AG08396 (cell line): ENCODE measurements at places on chromosomes 3 and 15.
A peak's percentile ranks its signal among the peaks of the same experiment; 100 is the strongest.

DNA sequence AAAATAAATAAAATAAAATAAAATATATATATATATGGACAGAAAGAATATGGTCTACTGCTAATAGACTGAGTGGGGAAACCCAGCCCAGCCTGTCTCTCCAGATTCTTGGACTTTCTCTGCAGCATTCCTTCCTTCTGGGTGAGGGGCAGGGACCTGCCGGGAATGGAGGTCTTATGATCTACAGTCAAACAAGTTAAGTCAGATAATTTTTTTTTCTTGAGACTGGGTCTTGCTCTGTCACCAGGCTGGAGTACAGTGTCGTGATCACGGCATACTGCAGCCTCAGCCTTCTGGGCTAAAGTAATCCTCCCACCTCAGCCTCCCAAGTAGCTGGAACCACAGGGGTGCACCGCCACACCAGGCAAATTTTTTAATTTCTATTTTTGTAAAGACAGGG is 33.5 kb upstream of the ZNF774 start:
- no peak for DNase-seq

GRCh38 chr3:177382944-177383343 is 185.7 kb upstream of the TBL1XR1 start:
- no peak for DNase-seq

- no peak for DNase-seq
These were observed 103.7 kb downstream of the PDZRN3 start for GRCh38 chr3:73520931-73521461.

- no peak for DNase-seq
These were observed 153.2 kb downstream of the UNC13C start for GRCh38 chr15:54131410-54131809.

DNA sequence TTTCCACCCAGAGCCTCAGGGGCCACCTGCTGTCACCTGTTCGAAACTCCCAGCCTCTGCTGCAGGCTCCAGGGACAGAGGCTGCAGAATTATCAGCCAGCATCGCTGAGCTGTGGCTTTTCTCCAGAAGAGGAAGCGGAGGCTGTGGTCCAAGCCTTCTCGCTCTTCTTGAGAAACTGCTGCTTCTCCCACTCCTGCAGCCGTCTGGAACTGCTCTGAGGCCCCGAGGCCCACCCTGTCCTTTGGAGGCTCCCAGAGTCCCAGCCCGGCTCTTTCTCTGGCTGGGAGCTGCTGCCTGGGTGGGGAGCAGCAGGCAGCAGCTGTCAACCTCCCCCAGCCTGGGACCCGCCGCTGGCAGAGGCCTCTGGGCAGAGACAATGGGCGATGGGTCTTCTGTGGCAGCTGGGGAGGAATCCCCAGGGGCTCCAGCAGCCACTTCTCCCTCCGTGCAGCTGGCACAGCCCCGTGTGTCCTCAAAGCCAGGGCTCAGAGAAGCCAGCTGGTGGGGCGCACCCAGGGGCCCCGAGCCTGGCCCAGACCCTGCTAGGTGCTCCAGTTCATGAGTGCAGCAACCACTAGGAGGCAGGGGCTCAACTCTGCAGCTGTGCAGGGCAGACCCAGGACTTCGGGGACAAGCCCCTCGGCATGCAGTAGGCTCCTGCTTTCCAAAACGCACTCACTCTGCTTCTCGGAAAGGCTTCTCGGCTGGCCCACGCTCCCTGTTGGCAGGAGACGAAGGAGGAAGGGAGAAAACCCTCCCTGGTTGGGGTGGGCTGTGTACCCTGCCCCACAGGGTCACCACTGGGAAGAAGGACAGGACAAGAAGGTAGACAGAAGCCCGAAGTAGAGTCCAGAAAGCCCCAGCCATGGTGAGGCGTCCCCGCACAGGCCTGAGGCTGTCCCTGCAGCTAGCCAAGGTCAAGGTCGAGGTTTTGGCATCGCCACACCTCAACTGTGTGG is 49.9 kb upstream of the FURIN start:
- no peak for DNase-seq

GRCh38 chr15:22806156-22806555 is 19.7 kb downstream of the NIPA1 start:
- DNase-seq, result no peak

DNA sequence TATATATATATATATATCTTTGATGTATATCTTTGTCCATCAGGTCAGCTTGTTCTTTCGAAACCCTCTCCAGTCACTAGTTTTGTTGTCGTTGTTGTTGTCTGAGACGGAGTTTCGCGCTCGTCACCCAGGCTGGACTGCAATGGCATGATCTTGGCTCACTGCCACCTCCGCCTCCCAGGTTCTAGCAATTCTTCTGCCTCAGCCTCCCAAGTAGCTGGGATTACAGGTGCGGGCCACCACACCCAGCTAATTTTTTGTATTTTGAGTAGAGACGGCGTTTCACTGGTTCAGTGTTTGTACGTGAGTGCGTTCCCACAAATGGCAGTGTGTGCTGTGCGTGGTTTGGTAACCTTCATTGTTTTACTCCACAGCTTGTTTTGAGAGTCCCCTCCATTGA is 51.7 kb downstream of the ZDHHC19 start:
- DNase-seq, result no peak

DNA sequence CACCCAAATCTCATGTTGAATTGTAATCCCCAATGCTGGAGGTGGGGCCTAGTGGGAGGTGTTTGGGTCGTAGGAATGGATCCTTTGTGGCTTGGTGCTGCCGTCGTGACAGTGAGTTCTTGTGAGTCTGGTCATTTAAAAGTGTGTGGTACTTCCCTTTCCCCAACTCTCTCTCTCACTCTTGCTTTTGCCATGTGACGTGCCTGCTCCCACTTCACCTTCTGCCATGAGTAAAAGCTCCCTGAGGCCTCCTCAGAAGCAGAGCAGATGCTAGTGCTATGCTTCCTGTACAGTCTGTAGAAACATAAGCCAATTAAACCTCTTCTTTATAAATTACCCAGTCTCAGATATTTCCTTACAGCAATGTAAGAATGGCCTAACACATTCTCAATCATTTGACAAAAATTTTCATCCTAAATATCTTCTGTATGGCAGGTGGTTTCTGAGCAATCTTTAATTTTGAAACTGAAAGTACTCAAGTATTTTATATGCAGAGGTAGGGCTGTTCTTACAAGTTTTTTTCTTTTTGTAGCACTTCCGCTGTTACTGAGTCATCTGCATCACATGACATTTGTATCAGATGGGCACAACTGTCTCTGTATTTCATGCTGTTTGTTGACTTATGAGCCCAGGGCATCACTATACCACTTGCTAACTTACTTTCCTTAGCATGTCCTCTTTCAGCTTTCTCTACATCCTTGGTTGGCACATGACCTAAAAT is 8.8 kb downstream of the RPL39L start:
- peak; percentile 12 for DNase-seq

DNA sequence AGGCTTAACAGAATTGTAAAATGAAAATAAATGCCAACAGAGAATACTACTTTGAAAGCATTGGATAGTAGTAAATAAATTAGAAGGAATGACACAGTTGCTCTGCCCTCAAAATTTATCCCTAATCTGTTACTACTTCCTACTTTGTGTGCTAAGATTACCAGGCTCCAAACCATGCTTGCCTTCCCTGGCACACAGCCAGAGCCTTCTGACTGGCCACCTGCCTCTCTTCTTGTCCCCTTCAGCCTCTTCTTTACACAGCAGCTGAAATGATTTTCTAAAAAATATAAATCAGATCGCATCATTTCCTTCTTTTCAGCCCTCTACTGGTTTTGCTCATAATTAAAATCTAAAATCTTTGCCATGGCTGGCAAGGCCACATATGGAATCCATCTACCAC is 334.1 kb downstream of the FHIT start:
- no peak for DNase-seq

GRCh38 chr15:81357180-81357686 is 16.8 kb downstream of the TMC3 start:
- no peak for DNase-seq

- no peak for DNase-seq
These were observed 838.1 kb downstream of the TBL1XR1 start for GRCh38 chr3:176359211-176359610.

DNA sequence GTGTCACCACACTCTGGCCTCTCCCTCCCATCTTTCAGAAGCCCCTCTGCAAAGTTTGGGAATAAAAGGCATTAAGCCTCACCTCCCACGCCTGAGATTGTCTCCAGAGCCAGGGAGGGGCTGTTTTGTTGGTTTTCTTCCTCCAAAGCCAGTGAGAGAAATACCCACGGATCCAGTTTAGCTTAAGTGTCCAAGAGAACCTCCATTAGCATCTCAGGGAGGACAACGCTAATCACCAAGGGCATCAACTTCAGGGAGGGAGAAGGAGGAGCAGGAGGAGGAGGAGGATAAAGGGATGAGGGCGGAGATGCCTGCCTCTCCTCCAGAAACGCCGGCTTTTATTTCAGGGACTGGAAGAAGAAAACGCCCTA is 101.6 kb downstream of the SRGAP3 start:
- no peak for DNase-seq

GRCh38 chr15:83444936-83445335 is 2.2 kb upstream of the SH3GL3 start:
- no peak for DNase-seq

GRCh38 chr3:182978387-182978786 is 2.0 kb downstream of the DCUN1D1 start:
- DNase-seq, result no peak

- DNase-seq, result peak; percentile 7
These were observed 836.2 kb downstream of the AGBL1 start for GRCh38 chr15:86915811-86916331.

DNA sequence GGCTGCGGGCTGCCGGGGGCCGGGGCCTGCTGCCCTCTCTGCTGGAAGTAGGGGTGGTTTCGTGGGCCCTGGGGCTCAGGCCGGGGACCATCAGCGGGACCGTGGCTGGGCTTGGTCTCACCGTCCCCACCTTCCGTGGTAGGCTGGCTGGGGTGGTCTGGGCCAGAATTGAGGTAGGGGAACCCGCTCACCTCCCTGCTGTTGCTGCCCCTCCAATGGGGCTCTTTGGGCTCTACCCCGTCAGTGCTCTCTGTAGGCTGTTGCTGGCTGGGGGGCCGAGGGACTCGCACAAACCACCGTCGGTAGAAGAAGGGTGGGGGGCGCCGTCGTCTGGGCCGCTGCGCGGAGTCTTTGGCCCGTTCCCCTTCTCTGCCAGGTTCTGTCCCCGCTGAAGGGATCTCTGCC is 23.4 kb downstream of the RGMA start:
- DNase-seq, result no peak

- DNase-seq, result no peak
These were observed 139.5 kb upstream of the HACD2 start for GRCh38 chr3:123724306-123724705.

DNA sequence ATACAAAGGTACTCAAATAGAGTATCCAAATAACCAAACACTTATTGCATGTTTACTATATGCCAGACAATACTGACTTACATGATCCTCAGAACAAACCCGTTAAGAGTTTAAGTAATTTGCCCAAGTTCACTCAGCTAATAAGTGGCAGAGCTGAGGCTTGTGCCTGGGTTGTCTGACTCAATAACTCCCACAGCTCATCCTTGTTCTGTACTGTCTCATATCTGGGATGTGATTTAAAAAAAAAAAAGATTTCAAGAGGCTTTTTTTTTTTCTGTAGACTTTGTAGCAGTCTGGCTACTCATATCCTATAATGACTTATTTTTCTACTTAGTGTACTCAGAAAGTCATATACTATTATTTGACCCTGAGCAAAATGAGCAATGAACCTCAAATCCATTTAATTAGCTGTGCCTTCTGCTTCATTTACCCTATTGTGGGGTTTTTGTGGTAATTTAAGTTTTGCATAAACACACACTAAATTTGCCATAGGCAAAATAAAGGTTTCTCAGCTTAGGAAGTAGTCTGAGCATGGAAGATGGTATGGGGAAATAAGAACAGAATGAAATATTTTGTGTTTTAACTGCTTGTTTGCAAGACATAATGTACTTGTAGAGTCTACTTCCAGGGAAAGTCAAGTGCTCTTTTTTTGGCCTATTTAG is 3.1 kb downstream of the NSUN3 start:
- DNase-seq, result no peak

DNA sequence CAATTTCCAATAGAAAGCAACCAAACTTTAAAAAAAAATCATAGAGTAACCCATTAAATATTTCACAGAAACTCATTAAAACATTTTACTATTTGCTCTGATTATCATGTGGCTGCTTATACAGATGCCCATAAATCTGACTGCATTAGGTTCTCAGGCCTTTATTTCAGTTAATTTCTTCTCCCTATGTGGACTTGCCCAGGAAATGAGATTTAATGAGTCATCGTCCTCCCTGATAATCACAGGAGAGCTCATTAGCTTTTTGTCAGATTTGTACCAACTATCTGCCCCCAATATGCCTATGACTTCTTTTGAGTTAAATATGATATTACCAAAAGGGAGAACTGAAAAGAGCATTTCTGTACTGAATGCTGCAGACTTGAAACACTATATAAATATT is 168.0 kb downstream of the FOXB1 start:
- no peak for DNase-seq

GRCh38 chr3:170523248-170523647 is 62.6 kb downstream of the SLC7A14 start:
- no peak for DNase-seq

- DNase-seq, result no peak
These were observed 33.2 kb downstream of the BMF start for GRCh38 chr15:40075298-40076044.

DNA sequence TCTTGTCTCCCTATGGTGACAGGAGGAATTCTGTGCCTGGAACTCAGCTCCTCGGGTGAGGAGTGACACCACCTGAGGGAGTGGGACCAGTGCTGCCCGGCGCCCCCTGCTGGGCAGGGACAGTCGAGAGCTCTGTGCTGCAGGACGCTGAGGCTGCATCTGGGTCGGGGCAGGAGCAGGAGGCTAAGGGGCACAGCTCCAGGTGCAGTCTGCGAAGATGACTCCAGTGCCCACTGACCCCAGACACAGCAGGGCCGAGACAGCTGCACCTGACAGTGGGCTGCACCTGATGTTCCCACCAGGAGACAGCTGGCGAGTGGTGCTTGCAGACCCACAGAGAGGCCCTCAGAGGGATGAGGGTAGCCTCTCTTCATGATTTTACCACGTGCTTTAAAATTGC is 152.9 kb downstream of the ATP10A start:
- DNase-seq, result peak; percentile 63

- DNase-seq, result peak; percentile 40
These were observed 74.7 kb downstream of the XXYLT1 start for GRCh38 chr3:195196266-195196665.

GRCh38 chr3:71461749-71462483 is 121.6 kb downstream of the FOXP1 start:
- DNase-seq, result peak; percentile 24

DNA sequence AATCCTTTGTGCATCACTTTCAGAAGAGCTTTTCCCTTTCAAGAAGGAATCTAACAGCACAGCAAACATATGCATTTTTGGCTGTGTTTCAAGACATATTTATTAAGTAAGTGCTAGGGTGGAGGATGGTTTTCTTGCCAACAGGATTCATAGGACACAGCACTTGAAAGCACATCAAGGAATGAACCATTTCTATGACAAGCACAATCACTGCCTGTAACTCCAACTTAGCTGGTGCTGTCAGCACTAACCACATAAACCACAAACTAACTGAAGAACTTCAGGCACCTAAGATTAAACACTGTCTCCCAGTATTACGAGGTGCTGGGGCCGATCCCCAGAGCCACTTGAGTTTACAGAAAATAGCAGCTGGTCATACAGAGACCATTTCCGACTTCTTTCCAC is 35.4 kb upstream of the SPRED1 start:
- DNase-seq, result peak; percentile 25

GRCh38 chr15:29670998-29671981 is 151.0 kb downstream of the TJP1 start:
- DNase-seq, result peak; percentile 78
